ENCODE measurements at places on chromosomes 1 and 21.

DNA sequence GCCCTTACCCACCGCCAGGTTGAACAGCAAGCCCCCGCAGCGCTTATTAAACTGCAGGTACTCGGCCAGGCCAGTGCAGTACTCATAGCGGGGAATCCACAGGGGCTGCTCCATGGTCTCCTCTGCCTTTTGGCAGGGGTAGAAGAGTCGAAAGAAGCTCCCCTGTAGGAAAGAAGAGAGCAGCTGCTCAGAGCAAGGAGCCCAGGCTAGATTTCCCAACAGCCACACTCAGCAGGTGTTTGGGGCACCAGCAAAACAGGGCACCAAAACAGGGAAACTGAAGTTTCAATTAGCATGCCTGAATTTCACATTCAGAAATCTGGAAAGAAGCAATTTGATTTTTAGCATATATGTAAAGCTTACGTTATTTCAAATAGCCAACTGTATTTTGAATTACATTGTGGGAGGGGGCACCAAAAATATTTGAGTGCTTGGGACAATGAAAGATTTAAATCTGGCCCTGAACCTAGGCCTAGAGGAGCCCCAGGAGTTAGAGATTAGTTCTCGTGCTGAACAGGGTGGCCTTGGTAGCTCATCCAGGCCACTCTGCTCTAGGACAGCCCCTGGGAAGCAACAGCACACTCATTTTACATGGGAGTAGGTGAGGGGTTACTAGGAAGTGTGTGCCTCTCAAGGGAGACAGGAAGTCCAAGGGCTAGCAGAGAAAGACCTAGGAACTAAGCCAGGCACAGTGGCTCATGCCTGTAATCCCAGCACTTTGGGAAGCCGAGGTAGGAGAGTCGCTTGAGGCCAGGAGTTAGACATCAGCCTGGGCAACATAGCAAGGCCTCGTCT is 8.2 kb downstream of the PAFAH2 start:
- no peak for DNase-seq

- no peak for DNase-seq
Observed at GRCh38 chr1:22256213-22256512, 113.3 kb upstream of the WNT4 start.

- DNase-seq: no peak
Observed at GRCh38 chr1:189834813-189835212, 642.9 kb downstream of the BRINP3 start.

GRCh38 chr21:44958471-44959191 is 18.8 kb downstream of the SLX9 start:
- no peak for DNase-seq

DNA sequence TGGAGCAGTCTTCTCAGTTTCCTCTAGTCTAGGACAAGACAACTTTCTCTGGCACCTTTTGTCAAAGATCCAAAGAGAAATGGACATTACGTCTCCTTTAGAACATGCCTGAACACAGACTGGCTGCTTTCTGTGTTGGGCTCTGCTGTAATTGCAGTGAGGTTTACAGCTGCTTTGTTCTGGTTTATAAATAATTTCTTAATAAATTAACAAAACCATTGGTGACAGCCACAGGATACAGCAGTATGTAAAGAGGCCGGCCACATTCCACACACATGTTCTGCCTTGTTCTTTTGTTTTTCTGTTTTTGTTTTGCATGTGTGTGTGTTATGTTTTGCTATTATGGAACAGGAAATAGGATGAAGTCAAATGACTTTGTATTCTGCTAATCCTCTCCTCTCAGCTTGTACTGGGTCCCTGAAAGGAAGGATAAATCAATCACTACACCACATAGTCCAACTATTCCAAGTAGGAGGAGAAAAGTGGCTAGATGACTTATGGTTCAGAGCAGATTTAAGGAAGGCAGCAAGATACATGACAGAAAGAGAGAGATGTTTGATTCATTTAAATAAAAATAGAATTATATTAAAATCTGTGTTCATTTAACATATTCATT is 161.5 kb upstream of the ESRRG start:
- no peak for DNase-seq
